ENCODE measurements at places on chromosomes 1 and 21.

DNA sequence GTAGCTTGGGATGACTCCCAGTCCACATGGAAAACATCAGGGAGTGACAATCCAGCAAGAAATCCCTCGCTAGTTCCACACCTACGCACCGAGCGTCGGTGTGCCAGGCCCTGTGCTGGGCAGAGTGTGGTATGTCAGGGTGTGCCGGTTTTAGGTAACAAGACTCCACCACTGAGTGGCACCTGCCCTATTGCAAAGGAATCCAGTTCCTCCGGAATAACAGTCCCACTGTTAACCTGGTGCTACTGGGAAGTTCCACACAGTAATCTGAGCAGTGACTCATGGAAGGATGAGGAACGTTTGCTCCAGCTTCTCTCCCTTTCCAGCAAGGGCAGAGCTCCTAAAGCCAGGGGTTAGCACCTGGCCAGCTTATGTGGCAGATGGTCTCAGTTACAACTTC, 14.3 kb downstream of the RNF207 start:
- DNase-seq: no peak

DNA sequence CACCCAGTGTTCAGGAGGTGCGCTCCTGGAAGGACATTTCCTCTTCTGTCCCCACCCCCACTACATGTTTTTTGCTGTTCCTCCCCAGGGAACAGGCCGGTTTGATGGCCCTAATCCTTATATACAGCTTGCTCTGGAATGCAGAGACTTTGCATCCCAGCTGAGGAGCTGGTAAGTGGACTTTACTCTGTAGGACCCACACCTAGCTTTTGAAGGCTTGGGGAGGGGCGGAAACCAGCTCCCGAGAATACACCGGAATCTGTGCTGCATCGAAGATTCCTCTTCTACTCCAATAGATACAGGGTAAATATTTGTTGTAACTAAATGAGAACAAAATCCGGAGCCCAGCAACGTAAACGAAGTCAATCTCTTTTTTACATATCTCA, 1.2 kb upstream of the CGN start:
- no peak for DNase-seq

GRCh38 chr21:36034211-36034913, 26.0 kb downstream of the SETD4 start:
- no peak for DNase-seq

- no peak for DNase-seq
Measured at GRCh38 chr21:38179511-38179910, 77.3 kb upstream of the KCNJ15 start.

GRCh38 chr21:44872649-44873355, 688 bp downstream of the PTTG1IP start:
- no peak for DNase-seq

- no peak for DNase-seq
Measured at GRCh38 chr21:33241846-33242245, 12.1 kb downstream of the IFNAR2 start.
